ENCODE measurements at places on chromosomes 12 and 14.

- DNase-seq = no peak
Observed at GRCh38 chr14:31897581-31898186, 179.4 kb upstream of the ARHGAP5 start.

DNA sequence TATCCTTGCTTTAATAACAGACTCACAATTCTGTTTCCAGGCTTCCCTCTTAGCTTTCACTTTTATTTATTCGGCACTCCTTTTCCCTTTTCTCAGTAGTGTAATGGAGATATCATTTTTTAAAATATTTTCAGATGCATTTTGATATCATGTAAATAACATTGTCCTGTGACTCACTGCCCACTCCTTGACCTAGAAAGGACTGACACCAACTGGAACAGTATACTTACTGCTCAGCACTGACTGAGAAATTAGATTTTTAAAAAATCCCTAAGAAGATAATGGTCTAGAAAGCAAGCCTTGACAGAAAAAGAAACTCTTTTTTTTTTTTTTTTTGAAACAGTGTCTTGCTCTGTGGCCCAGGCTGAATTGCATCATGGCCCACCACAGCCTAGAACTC is 118.0 kb upstream of the FSCB start:
- DNase-seq = no peak

- no peak for DNase-seq
Observed at GRCh38 chr12:69500631-69501030, 30.4 kb downstream of the FRS2 start.

GRCh38 chr12:55983232-55983842 is 9.5 kb downstream of the RAB5B start:
- no peak for DNase-seq

DNA sequence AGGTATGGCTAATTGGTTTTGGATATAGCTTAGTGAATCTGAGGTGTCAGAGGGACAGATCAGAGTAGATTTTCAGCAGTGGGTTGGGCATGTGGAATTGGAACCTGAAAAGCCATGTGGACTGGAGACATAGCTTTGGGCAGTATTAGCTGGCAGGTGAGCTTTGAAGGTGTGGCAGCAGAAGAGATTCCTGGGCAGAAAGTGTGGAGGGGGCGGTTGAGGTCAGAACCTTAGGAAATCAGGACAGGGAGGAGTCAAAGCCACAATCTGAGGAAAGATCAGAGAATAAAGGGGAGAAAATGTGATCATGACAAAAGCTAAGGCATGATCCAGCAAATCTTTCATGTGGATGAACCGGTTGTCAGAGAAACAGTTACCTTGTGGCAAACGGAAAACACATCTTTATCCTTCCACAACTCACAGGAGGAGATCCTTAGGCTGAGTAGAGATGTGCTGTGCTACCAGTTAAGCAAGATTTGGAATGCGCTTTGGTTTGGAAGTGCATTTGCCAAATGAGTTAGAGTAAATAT is 56.4 kb downstream of the PTGER2 start:
- no peak for DNase-seq

DNA sequence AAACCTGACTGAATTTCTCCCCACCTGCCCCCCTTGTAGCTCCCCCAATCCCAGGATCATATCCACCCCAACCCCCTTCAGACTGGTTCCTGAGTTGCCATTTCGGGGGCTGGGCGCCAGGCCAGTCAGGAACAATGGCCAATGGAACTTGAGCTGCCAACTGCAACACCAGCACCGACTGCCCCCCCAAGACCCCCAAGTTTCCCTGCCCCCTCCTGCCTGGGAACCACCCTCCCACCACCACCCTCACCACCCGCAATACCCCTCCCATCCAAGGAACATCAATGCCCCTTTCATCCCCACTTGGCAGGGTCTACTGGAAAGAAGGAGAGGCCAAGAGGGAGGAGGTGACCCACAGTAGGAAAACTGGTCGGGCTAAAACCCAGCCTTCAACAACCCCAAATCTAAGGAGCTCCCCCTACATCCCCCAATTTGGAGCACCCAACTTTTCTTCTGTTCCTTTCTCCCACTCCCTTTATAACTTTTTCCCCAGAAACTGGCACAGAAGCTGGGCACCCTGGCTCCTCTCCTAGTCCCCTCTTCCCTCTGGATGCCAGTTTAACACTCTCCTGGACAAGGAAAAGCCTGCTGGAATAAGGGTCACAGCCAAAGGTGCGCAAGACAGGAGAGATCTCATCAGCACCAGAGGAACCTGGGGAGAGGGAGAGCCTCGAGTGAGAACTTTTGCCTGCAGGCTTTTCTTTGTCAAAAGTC is 1.6 kb upstream of the NDRG2 start:
- DNase-seq = no peak

Data from activated CD4-positive, alpha-beta T cell treated with anti-CD3 and anti-CD28 coated beads for 1 hour (primary cell).